ENCODE measurements at places on chromosomes 7 and 10.

DNA sequence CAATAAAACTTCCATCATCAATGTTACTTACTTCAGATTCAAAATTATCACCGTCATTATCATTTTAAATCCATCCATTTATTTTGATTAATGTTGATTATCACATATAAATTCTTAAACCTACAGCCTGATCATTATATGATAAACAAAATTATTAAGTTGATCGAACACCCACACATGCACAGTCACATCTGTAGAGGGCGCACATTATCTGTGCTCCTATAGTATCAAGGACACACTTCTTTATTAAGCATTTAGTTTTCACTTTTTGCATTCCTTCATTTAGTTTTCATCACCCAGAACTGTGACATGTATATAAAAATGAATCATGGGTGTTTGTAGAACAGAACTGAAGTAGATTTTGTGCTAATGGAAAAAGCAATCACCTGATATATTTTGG lies 26.2 kb upstream of the ZNF716 start:
- no peak for DNase-seq

DNA sequence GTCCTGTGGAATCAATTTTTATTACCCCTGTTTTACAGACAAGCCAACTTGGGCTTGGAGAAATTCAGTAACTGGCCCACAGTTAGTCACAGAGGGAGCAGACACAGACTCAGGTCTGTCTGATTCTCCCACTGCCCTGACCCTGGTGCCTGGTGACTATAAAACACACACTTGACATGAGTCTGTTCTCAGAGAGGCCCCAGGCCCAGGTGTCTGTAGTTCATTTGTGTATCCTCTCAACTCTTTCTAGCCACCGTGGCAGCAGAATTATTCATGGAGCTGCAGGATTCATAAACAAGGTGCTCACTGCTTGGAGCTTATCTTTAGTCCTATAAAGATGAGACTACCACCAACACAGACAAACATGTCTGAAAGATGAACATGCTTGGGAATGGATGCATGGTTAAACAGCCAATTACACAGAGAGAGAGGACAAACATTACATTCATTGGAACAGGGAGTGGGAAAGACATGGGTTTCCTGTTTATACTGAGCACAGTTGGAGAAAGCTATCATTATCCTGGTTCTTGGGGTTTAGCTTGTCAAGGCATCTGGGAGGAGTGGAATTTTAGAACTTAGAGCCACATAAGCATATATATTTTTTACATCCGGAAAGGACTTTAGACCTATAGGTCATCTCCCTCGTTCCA lies 79.1 kb upstream of the PDCD4 start:
- no peak for DNase-seq

GRCh38 chr10:22103701-22104470 lies 100.4 kb upstream of the DNAJC1 start:
- DNase-seq, result no peak

DNA sequence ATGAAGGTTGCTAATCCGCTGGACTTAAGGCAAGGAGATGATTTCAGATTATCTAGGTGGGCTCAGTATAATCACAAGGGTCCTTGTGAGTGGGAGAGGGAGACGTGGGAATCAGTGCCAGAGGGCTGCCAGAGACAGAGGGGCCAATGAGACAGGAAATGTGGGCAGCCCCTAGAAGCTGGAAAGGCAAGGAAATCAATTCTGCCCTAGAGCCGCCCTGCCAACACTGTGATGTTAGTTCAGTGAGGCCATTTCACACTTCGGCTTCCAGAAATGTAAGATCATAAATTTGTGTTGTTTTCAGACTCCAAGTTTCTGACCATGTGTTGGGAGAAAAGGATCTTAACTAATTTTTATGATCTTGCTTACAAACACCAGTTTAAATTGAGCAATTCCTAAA lies 3.6 kb upstream of the GPNMB start:
- DNase-seq, result no peak

DNA sequence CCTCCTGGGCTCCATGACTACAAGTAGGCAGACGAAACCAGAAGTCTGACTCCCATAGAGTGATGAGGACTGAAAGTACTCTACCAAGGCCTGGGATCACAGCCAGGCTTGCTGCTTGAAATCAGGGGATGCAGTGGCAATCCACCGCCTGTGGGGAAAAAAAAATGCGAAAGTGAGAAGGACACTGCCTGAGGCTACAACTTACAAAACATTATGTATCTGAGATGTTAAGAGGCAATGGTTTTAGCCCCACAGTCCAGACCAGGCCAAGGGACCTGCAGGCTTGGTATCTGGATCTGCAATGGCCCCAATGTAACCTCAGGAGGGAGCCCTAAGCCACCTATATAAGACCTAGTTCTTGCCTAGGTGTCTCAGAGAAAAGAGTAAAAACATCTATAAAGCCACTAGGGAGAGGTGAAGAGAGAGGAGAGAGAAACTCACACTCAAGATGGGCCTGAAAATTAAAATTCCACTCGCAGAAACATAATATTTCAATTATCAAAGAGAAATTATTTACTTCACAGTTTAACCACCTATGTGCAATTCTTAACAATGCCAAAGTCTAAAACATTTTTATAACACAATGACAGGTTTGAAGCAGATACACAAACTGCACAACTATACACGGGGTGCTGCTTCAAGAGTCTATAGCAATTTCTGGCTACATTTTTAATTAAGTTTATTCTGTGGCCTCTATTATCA lies 13.9 kb downstream of the DNAJC1 start:
- DNase-seq, result peak; percentile 40

GRCh38 chr7:23467291-23467805 lies 2.9 kb downstream of the IGF2BP3 start:
- no peak for DNase-seq

GRCh38 chr10:88416801-88417200 lies 166.3 kb downstream of the RNLS start:
- no peak for DNase-seq

- no peak for DNase-seq
Observed at GRCh38 chr7:7550663-7551062, 15.0 kb upstream of the COL28A1 start.

DNA sequence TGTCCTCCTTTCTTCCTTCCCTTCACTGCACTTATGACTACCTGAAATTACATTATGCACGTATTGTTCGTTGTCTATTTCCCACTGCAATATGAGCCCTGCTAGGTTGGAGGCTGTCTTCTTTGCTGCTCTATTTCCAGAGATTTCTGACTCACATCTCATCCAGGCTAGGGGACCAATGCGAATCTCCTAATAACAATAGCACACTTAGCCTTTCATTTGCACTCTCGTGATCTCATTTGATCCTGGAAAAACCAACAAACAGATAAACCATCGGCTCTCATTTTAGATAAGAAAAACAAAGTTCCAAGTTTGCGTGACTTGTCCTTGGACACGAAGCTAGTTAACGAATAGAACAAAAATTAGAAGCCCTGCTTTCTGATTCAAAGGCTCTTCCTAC lies 1.4 kb downstream of the ZNF438 start:
- no peak for DNase-seq

GRCh38 chr10:69588358-69588757 lies 15.1 kb upstream of the NEUROG3 start:
- DNase-seq, result no peak

GRCh38 chr7:27172315-27172774 lies 1.8 kb downstream of the HOXA10 start:
- DNase-seq, result no peak

GRCh38 chr7:151130741-151131157 lies 36.7 kb downstream of the GBX1 start:
- no peak for DNase-seq

DNA sequence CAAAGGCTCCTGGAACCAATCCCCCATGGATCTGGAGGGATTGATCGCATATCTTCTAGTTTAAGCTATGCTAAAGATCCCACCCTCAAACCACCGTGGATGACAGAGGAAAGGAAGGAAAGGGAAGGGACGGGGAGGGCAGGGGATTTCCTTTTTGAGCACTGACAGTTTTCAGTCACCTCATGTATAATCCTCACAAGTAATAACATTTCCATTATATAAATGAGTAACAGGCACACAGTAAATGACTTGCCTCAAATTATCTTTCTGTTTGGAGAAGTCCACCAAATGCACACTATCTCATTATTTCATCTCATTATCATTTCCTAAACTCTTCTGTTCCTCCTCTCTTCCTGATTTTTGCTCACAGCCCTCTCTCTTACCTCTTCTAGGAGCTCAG lies 127.1 kb upstream of the AOAH start:
- DNase-seq, result no peak

DNA sequence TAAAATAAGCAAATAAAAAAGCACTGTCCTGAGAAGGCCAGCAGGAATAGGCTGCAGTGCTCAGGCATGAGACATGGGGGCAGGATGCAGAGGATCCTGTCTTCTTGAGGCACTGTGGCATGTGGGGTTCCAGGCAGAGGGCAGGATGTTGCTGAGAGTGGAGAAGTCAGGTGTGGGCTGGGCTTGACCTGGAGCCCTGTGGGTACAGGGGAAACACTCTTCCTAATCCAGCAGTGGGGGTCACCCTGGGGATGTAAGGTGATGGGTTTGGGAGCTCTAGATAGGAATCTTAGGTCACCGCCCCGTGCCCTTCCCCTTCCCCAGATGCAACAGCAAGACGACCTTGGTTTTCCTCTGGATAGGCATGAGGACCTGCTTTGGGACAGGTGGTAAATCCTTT lies 13.6 kb downstream of the SUMF2 start:
- no peak for DNase-seq

GRCh38 chr7:26298472-26299058 lies 6.9 kb downstream of the SNX10 start:
- no peak for DNase-seq

DNA sequence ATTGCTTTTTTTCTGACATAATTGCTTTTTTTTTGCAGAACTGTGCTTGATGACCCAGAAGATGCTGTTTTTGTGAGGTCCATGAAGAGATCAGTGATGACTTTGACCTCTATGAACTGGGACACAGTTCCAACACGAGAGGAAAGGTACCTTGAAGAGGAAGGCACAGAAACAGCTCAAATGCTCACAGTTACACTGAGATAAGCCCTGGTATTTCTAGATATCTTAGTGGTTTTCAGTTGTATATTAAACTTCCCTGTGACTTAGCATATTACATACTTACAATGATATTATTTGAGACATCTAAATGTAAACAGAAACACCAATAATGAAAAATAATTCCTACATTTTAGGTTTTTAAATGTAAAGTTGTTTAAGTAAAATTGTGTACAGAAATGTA lies 54.7 kb downstream of the LRRC72 start:
- no peak for DNase-seq

DNA sequence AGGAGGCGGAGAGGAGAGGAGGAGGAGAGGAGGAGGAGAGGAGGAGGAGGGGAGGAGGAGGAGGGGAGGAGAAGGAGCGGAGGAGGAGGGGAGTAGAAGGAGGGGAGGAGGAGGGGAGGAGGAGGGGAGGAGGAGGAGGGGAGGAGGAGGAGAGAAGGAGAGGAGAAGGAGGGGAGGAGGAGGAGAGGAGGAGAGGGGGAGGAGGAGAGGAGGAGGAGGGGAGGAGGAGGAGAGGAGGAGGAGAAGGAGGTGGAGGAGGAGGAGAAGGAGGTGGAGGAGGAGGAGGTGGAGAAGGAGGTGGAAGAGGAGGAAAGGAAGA lies 15.5 kb upstream of the CRCP start:
- no peak for DNase-seq

DNA sequence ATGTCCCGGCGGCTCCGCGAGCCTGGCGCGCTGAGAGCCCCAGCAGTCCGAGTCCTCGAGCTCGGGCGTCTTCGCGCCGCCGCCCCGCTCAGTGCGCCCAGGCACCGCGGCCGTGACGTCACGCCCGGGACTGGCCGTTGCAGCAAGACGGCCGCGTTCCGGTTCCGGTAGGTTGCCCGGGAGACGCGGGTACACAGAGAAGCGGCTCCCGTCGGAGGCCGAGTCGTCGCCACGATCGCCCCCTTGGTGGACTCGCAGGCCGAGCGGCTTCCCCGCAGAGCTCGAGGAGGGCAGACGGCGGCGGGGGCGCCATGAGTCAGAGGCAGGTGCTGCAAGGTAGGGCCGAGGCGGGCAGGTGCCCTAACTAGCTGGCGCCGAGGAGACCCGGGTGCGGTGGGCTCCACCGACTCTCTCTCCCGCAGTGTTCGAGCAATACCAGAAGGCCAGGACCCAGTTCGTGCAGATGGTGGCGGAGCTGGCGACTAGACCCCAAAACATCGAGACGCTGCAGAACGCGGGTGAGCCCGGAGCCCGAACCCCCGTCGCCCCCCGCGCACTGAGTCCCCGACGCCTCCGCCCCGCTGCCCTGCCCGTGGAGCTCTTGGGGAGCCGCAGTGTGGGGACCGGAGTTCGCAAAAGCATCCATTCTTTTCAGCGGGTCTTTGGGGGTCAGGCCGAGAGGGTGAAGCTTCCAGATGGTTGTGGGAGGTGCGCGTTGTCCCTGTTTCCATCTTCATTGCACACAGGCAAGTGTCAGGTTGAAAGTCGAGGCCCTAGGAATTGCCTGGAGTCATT lies at the start of gene SPAG6:
Gene SPAG6 (plus strand): TSS at position 196 of the 795 bp plus-strand sequence. CDS start 116 bp downstream, at position 312.
- DNase-seq, result peak; percentile 40

- DNase-seq, result no peak
Observed at GRCh38 chr7:149289856-149290255, 27.9 kb downstream of the ZNF783 start.

DNA sequence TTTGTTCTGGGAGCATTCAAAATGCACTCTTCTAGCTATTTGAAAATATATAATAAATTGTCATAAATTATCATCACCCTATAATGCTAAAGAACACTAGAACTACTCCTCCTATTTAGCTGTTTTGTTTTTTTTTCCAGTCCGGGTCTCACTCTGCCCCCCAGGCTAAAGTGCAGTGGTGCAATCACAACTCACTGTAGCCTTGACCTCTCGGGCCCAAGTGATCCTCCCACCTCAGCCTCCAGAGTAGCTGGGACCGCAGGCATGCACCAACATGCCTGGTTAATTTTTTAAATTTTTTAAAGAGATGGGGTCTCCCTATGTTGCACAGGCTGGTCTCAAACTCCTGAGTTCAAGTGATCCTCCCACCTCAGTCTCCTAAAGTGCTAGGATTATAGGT lies 41.1 kb upstream of the MTPAP start:
- DNase-seq, result no peak

DNA sequence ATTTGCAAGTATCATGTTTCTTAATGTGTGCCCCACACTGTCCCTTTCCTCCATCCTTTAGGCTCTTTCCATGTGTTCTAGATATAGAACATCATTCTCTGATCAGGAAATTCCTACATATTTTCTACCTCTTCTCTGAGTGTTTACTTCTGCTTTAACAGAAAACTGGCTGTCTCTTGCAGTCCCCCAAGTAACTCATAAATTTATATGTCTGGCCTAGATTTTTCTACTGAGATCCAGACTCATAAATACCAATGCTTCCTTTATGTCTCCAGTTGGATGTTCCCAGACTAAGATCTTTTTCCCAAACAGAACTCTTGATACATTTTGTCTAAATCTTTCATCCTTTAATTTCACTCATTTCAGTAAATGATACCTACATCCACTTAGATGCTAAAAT lies 181.8 kb downstream of the CDK14 start:
- DNase-seq, result no peak

DNA sequence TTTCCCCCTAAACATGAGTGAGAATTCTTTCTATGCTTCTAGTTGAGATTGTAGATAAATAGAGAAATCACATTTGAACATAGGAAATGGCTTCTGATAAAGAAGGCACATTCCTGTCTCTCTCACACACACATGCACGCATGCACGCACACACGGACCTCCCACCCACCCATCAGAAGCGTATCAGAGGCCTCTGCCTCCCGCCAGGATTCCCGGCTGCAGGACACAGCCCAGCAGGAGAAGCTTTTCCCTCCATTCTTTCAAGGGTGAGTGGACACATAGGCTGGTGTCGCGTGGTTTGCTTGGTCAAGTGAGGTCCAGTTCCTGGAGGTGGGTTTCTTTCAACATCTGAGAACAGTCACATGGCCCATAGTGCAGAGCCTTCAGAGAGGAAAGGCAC lies 34.2 kb downstream of the KLF6 start:
- DNase-seq, result no peak

All from NCI-H748 treated with DMSO at 0.1 percent for 48 hours (cell line).